ENCODE measurements at places on chromosomes 3 and 15.

DNA sequence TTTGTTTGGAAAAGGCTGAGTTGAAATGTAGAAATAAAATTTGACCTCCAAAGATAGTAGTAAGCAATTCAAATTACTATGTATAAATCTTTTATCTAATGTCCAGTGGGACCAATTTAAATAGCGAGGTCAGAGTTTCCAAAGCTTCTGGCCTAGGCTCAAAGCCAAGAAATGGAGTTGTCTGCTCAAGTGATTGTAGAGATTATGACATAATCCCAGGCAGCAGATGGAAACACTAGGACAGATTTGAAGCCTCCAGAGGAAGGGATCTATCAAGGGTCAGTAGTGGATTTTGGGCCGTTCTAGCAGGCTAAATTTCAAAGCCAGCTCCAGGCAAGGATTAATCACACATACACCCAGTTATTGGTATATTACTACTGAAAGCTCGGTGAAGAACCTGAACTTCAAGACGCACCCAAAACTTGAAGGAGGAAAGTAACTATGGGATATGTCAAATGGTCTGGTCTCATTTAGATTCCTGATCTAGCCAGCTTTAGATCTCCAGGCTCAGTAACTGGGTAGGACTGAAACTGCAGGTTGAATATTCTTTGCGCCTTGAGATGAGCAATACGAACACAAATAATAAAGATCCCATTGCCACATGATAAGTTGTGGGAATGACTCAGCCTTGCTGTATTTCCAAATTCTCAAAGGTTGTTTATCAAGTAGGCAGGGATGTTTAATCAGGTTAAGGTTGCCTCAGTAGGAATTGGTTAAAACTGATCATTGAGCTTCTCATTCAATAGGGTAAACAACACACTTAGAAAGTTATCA is 30.9 kb upstream of the ARRDC4 start:
- no peak for DNase-seq

DNA sequence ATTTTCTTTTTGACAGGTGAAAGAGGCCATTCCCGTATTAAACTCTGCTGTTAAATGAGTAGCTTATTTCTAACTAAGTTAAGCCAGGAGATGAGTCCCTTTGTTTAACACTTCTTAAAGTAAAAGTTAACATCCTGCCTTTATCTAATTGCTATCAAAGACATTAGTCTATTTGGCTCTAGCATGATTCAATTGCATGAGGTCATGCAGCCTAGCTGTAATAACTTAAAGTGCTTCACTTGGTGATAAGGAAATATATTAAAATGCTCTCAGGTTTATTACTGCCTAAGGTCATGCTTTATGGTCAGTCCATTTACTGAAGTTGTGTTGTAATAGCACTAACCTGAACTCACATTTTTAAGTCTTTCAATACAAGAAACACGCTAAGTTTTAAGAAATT is 82.3 kb upstream of the MLF1 start:
- no peak for DNase-seq

- no peak for DNase-seq
Observed at GRCh38 chr3:133472889-133473288, 73.0 kb downstream of the BFSP2 start.

- DNase-seq, result no peak
Observed at GRCh38 chr15:34737477-34737876, 17.3 kb downstream of the GJD2 start.
